ENCODE measurements at places on chromosomes 6 and 20. TPM values are rescaled to one million over a fixed set of nuclear protein-coding genes. Genes with fewer than 3 reads are reported as not detected.

Gene PXDC1
- 1.4 TPM for total RNA-seq

Gene ALDH5A1
- total RNA-seq, result 1.5 TPM

- no peak for DNase-seq
These were observed 62.3 kb upstream of the NKX2-2 start for GRCh38 chr20:21575981-21576740.

- DNase-seq, result peak; percentile 35
These were observed 23.4 kb downstream of the SCML4 start for GRCh38 chr6:107800564-107801164.

Data from H7 (cell line).